Mesenteric fat pad (tissue), 1 donor: ENCODE measurements at places on chromosomes 1 and 21. TPM values are rescaled to one million over a fixed set of nuclear protein-coding genes. Genes with fewer than 3 reads are reported as not detected.

Gene MROH7
- total RNA-seq, result 2.4 TPM

Gene CELA2B
- total RNA-seq, result not detected

Gene MEAF6
- 43.4 TPM for total RNA-seq

Gene RYR2
- total RNA-seq, result 0.45 TPM

DNA sequence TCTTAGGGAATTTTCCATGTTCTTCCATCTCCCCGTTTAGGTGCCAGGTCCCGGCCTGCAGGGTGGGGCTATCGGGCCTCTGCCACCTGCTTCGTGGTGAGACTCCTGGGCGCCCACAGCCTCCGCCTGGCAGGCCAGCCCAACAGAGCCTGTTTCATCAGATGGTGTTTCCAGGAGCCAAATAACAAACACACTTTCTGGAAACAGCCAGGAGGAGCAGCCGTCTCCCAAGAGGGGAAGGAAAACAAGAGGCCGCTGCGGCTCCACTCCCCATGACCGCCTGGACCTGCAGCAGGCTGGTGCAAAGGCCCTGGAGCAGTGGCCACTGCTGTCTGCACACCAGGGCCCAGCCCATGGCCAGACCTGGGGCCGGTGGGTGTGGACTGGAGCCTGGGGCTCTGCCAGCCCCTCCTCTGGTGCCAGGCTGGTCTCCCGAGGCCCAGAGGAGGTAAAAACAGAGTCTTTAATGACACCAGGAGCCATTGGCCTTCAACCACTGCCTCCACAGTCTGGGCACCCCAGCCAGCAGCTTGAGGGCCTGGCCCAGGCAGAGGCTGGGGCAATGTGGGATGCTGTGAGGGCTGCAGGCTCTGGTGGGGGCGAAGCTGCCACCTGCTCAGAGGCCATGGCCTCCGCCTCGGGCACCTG lies 55.0 kb downstream of the SLX9 start:
- no peak for DNase-seq

DNA sequence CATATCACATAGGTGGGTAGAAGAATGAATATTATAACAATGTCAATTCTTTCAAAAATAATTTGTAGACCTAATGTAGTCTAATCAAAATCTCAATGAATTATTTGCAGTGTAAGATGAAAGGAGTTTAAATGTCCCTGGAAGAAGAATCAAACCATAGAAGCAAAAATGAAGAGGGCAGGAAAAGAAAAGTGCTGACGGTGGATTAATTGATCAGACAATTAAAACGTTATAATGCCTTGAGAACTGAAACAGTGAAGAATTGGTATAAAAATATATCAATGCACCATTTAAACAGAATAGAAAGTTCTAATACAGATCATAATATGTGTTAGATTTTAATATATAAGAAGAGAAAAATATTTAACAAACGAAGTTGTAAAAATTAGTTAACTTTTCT lies 109.8 kb downstream of the TYW3 start:
- no peak for DNase-seq

DNA sequence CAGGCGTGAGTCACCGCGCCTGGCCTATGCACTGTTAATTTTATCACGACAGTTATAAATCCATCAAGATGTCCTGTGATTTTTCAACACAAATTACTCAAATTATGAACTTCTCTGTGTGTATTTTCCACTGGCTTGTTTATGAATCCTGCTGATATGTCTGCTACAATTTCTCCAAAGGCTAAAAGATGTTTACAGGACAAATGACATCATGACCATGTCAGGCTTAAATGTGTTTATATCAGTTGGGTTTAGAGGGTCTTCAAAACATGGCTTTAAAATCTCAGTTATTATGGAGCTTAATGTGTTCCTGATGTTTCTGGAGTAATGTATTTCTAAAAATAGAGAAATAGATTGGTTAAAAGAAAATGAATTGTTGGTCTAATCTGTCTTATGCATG lies 44.0 kb upstream of the ERG start:
- no peak for DNase-seq
